ENCODE measurements at places on chromosomes 6 and 20.
A peak's percentile ranks its signal among the peaks of the same experiment; 100 is the strongest.

DNA sequence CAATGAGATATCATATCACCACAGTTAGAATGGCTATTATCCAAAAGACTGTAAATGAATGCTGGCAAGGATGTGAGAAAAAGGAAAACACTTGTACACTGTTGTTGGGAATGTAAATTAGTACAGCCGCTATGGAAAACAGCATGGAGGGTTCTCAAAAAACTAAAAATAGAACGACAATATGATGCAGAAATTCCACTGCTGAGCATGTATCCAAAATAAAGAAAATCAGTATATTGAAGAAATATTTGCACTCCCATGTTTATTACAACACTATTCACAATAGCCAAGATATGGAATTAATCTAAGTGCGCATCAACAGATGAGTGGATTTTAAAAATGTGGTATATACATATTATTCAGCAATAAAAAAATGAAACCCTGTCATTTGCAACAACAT lies 898.9 kb upstream of the MAN1A1 start:
- DNase-seq: no peak

DNA sequence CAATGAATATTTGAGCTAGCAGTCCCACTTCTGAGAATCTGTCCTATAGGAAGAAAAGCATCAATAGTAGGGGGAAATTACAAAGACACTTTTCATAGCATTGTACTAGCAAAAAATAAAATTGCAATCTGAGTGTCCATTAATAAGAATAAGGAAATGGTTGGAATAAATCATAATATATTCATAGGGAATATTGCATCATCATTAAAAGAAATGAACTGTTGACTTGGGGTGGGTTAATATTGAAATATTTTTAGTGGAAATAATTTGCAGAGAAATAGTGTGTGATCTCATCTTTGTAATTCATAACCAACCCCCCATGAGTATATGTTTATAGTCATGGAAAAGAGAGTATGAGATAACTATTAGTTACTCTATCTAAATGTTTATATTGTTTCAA lies 12.4 kb downstream of the NFYA start:
- no peak for DNase-seq

- DNase-seq: no peak
Measured at GRCh38 chr20:34033903-34034302, 40.2 kb downstream of the RALY start.

- DNase-seq: peak; percentile 33
Measured at GRCh38 chr20:53040693-53041589, 68.8 kb downstream of the TSHZ2 start.

- no peak for DNase-seq
Measured at GRCh38 chr6:44235891-44236516, 10.9 kb upstream of the HSP90AB1 start.

DNA sequence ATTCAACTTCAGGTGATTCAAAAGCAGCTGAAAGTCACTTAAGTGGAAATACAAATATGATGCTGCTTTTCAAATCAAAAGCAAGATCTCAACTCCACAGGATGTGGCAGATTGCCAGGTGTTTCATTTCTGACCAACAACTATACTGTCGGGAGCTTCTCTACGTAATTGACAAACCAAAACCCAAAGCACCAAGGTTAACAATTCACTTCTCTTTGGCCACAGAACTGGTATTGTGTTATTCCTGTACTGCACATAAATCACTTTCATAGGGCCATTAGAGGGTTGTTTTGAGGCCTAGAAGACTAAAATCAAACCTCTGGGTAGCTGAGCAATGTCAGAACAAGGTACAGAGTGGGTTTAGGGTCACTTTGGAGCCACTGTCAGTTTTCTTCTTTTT lies 169.7 kb downstream of the HAO1 start:
- DNase-seq: no peak

DNA sequence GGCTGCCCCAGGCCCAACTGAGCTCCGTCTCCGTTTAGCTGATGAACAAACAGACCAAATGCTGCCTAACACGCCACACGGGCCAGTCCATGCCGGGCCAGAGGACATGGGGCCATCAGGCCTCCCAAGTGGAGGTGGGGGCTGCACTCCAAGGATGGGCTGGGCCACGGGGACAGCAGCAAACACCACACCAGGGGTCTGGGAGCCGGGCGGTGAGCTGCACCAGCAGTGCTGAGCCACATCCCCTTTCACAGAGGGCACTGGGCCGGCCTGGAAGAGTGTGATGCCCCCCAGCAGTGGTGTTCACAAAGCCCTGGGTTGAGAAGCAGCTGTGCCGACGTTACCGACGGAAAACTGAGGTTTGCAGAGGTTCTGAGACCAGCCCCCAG lies 2.7 kb downstream of the KCNQ2 start:
- DNase-seq: no peak

GRCh38 chr6:96702626-96703025 lies 134.7 kb downstream of the GPR63 start:
- peak; percentile 81 for DNase-seq

DNA sequence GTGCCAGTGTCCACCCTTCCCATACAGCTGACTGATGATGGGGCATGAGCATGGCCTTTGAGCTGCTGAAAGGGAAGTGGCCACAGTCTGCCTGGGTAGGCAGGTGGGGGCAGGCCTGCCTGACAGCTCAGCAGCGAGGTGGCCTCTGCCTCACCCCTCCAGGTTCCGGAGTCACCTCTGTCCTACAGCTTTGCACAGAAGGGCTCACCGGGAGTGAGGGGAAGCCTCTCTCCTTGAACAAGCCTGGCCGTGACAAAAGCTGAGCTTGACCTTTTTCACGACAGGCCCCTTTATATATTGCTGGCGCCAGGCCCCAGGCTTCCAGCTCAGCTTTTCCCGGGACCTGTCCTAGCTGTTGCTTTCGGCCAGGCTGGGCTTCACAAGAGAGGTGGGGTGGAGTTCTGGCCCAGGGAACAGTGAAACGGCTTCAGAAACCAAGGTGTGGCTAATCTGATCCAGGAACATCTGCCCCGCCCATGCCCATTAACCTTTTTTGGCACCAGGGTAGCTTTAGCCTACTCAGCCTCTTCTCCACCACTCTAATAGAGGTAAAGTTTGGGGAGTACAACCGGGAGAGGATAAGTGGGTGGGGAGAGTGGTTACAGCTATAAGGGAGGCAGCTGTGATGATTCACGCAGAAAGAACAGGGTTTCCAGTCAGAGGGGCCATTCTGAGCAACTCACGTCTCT lies 42.9 kb downstream of the C6orf132 start:
- no peak for DNase-seq

- DNase-seq: no peak
Measured at GRCh38 chr6:15063253-15063853, 182.5 kb upstream of the JARID2 start.

DNA sequence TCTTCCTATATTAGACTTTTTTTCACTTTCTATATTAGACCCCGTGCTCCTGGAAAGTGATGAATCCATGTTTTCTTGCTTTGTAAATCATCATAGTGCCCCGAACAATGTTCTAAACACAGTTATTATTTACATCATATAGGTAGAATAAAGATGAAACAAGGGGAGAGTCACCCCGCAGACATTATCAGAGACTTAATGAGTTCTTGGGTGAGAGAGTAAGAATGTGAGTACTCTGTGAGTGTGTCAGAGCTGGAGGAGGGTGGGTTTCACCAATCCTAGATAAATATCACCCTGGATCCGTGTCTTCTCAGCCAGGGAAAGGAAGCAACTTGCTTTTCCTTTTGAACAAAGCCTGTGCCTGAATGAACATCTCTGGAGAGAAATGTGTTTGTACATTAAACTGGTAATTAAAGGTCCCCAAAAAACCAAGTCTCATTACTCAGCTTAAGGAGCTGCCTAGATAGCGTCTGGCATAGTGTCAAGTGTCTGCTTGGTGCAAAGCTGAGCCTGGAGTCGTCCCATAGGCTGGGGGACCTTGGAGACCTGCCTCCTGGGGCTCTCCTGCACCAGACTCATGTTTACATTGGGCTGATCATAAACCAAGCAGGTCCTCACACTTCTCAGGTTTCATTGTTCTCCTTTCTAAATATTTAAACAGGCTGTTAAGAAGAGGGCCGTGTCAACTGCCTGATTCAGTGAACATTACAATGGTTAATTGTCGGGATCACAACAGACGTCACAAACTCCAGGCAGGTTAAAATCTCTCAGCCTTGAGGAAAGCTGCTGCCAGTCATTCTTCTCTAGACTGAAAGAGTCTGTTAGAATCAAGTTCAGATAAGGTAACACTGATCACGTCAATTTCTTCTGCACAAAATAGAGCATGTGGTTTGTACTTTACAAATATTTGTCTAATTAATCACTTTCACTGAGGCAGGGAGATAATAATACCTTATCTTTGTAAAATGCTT lies 179.7 kb upstream of the MYLIP start:
- DNase-seq: no peak

GRCh38 chr6:100099189-100100074 lies 105.4 kb upstream of the MCHR2 start:
- DNase-seq: peak; percentile 60

DNA sequence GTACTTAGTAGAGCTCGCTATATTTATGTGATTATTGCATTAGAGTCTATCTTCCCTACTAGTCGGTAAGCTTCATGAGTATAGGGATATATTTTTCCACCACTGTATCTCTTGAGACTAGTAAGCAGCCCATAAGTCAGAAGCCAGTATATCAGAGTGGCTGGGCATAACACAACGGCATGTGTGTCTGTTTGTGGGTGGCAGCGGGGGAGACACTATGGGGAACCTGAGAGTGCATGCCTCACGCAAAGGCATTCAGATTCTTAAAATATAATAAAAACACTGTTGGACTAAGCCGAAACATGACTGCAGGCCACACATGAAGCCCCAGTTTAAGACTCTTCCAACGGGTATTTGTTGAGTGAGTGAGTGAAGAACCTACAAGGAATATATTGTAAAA lies 8.0 kb downstream of the KCNS1 start:
- no peak for DNase-seq

- DNase-seq: no peak
Measured at GRCh38 chr6:170212051-170212756, 78.7 kb downstream of the DLL1 start.

DNA sequence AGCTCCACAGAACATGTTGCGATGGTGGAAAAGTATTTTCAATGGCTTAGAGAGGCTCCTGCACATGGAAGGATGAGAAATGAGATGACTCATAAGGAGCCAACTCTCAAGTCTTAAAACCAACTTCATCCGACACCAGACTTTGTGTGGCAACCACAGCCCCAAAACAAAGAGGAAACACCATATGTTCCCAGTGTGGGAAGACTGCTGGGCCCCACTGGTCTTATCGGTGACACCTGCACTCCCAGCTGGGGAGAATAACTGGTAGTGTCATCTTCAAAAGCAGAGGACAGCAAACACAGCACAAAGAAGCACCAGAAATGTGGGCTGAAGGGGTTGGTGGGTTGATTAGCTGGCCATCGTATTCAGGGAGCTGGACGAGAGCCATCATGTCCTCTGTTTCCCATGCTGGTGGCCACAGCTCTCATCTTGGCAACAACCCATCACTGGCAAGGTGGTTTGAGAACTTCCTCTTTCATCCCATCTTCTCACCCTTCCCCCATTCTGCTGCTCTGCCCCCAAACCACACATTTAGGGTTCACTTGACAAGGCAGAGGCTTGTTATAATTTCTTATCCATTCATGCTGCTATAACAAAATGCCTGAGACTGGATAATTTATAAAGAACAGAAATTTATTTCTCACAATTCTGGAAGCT lies 46.0 kb upstream of the TASP1 start:
- DNase-seq: no peak

- no peak for DNase-seq
Measured at GRCh38 chr20:22472447-22473100, 111.8 kb downstream of the FOXA2 start.

DNA sequence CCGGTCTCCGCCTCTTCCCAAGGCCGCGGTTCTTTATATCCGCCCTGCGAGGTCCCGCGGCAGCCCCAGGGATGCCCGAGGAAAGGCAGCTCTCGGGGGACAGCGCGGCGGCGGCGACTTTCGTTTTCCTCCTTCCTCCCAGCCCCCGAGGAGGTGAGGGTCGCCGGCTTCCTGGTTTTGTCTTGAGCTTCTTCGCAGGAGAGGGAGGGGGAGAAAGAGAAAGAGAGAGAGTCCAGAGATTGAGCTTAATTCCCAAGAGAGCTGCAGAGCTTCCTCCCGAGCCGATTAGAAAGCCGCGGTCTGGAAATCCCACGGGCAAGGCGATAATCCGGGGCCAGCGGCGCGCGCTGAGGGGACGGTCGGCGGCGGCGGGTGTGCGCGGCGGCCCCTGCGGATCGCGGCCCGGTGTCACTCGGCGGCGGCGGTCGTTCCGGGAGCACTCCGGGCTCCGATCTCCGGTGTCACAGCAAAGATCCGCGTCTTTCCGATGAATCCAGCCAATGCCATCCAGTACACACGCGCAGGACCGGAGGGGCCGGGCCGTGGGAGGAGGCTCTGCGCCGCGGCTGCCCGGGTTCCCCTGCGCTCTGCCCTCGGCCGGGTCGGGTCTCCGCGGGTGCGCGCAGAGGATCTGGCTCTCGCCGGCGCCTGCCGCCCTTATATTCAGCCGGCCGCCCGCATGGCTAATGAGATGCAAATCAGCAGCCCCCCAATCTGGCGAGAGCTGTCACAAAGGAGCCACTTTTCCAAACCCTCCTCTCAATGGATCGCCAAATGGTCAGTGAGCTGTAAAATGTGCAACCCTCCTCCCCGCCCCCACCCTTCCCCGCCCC lies at the start of gene DLL1:
DLL1 (minus strand) TSS at position 783 of the 833 bp plus-strand sequence. CDS start 939 bp downstream, outside the sequence.
- DNase-seq: peak; percentile 68

- no peak for DNase-seq
Measured at GRCh38 chr6:53566755-53567154, 21.9 kb upstream of the GCLC start.

- DNase-seq: no peak
Measured at GRCh38 chr6:14639983-14640599, 522.5 kb downstream of the CD83 start.

- DNase-seq: peak; percentile 15
Measured at GRCh38 chr20:59723607-59724456, 119.5 kb downstream of the PHACTR3 start.

DNA sequence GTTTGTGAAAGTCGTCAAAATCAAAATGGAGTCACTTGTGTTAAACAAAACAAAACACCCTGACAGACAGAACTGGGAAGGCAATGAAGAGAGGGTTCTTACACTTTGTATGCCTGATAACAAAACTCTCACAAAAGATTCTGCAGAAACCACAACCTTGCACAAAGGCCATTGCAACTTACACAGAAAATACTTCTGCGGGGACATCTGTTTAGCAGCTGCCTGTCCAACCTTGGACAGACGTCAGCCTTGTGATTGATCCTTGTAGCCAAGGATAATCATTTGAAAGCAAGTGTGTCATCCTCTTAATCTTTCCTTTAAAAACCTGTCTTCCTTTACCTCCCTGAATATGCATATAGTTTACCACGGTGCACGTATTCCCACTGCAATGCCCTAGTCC lies 17.0 kb upstream of the SLC22A3 start:
- DNase-seq: no peak

GRCh38 chr6:134035823-134036296 lies 16.6 kb downstream of the SLC2A12 start:
- DNase-seq: no peak
